ENCODE measurements at places on chromosomes 1 and 21.

DNA sequence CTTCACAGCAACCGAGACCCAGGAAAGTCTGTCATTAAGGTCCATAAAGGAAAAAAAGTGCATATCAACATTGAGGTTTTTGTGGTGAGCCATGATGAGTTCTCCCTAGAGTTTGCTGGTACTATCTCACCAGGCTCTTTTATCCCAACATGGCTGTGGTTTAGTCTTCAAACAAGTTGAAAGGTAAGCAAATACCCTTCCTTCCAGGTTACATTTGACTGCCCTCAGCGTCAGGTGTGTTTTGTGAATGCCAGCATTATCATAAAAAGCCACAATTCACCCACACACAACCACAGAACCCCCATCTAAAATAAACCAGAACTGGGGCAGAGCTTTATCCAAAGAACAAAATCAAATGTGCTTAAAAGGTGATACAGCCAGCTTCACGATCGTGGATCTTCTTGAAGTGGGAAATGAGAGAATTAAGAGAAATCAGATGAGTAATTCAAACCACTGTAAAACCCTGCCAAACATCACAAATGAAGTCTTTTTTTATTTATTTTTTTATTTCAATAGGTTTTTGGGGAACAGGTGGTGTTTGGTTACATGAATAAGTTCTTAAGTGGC lies 64.7 kb downstream of the SETD4 start:
- DNase-seq, result no peak

GRCh38 chr1:45929257-45929687 lies 125.9 kb downstream of the MAST2 start:
- DNase-seq, result no peak

DNA sequence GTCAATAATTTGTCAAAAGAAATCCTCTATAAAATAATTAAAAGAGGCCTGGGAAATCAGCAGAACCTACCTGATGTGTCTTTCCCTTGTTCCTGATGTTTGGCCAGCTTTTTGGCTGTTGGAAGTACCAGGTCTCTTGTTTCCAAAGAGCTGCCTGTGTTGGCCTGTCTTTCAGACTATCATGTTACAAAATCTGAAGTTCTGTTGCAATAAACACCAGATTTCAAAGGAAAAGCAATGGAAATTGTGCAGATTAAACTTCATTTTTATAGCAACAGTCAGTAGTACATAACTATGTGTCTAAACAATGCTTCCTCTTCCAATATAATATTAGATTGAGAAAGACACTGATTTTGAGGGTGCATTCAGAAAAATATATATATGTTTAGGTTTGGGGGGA lies 647.2 kb upstream of the CXADR start:
- no peak for DNase-seq

GRCh38 chr1:61519631-61520030 lies 205.3 kb downstream of the TM2D1 start:
- DNase-seq, result no peak

GRCh38 chr1:233613252-233614172 lies at the start of gene KCNK1:
KCNK1 (plus strand) TSS chr1:233614106; CDS start chr1:233614172, 66 bp downstream.
- no peak for DNase-seq

GRCh38 chr1:222665964-222666363 lies 46.3 kb downstream of the AIDA start:
- DNase-seq, result no peak

DNA sequence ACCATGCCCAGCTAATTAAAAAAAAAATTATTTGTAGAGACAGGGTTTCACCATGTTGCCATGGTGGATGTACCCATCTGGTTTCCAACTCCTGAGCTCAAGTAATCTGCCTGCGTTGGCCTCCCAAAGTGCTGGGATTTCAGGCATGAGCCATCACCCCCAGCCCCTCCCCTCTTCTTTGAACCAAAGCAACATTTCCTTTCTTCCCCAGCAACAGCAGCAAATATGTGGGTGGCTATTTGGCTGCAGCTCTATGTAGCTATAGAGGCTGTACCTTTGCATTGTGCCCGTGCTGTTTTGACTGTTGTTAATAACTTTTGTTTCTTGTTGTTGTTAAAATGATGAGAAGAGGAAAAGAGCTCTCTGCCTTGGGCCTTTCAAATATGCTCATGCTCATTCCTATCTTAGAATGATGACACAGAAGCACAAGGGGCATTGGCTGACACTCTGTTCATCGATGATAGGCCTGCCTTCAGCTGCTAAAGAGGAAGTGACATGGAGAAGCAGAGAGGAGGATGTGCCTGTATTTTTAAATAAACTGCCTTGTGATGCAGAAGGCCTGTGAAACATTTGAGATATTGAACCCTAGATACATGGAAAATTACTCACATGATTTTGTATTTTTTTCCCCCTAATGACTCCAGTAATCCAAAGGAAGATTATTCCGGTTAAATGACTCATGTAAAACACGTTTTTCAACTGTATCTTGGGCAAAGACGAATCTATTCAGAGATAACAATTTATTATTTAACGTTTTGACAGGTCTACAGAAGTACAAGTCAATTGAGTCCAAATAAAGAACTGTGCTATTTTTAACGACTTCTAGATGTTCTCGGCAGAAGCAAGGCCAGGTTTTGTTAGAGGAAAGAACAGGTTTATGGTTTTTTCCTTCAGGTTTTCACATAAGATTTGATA lies 20.5 kb upstream of the XPR1 start:
- no peak for DNase-seq

- DNase-seq, result no peak
Measured at GRCh38 chr1:161421456-161421855, 53.8 kb upstream of the CFAP126 start.

GRCh38 chr1:12245116-12245515 lies 15.3 kb downstream of the VPS13D start:
- no peak for DNase-seq

- DNase-seq, result no peak
Measured at GRCh38 chr1:91830242-91831131, 55.5 kb downstream of the TGFBR3 start.

- DNase-seq, result no peak
Measured at GRCh38 chr1:2374252-2375155, 16.9 kb downstream of the MORN1 start.

- DNase-seq, result no peak
Measured at GRCh38 chr1:180040034-180040433, 85.4 kb downstream of the CEP350 start.

DNA sequence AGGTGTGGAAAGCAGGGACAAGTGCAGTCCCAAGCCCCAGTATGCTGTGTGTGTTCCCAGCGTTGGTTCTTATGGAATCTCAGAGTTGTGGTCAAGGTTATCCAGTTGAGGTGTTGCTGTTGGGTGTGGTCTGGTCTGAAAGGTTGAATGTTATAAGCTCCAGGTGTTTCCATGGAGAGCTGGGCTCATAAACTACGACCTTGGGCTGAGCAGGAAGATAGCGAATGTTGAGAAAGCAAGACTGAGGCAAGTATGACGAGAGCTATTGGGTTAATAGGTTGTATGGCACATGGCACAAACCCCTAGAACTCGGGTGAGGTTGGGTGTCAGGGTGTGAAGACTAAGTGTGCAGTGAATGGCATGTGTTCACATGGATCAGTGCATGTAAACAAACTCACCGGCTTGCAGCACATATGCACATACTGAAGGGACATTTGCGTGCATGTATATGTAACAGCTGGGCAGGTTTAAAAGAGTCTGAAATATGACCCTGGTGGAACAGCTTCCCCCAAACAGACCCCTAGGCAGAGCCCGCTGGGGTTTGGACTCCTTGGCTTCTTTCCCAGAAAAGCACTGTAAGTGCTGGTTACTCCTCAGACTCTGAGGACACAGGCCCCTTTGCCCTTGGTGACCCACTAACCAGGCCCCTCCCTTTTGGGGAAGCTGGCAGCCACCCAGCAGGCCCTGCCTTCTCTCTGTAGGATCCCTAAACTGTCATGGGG lies 117.5 kb downstream of the NAV1 start:
- DNase-seq, result no peak

GRCh38 chr21:45209685-45210284 lies 77.9 kb downstream of the POFUT2 start:
- DNase-seq, result no peak

GRCh38 chr1:20770314-20771087 lies 16.6 kb downstream of the HP1BP3 start:
- DNase-seq, result no peak

- peak; percentile 59 for DNase-seq
Measured at GRCh38 chr1:110339407-110340206, 430 bp downstream of the RBM15 start.

- no peak for DNase-seq
Measured at GRCh38 chr1:228261706-228262105, 53.9 kb downstream of the OBSCN start.

DNA sequence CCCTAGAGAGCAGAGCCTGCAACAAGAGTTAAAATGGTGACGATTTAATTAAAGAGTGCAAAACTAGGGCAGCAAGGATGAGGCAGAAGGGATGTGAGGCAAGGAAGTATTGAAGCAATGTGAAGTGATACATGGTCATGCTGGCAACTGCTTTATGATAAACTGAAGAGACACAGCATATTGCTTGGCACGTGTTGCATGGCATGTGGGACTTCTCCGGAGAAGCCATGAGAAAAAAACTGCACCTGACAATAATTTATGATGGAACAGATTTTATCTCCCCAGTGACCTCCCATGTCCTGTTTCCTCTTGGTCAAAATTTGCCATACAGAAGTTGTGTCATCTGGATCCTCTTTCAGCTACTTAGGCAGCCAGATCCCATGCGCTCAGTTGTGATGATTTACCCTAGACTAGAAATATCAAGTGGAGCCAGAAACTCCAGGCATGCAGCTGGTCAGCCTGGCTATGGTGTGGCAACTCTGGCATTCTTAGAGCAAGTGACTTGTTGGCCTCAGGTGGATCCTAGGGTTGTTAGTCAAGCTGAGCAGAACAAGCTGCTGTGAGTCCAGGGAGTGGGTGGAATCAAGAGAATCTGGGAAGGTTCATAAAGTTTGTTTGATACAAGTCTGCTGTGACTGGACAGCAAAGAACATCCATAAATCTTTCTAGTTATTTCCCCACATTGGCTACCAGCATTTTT lies 611.4 kb upstream of the USP24 start:
- DNase-seq, result no peak

DNA sequence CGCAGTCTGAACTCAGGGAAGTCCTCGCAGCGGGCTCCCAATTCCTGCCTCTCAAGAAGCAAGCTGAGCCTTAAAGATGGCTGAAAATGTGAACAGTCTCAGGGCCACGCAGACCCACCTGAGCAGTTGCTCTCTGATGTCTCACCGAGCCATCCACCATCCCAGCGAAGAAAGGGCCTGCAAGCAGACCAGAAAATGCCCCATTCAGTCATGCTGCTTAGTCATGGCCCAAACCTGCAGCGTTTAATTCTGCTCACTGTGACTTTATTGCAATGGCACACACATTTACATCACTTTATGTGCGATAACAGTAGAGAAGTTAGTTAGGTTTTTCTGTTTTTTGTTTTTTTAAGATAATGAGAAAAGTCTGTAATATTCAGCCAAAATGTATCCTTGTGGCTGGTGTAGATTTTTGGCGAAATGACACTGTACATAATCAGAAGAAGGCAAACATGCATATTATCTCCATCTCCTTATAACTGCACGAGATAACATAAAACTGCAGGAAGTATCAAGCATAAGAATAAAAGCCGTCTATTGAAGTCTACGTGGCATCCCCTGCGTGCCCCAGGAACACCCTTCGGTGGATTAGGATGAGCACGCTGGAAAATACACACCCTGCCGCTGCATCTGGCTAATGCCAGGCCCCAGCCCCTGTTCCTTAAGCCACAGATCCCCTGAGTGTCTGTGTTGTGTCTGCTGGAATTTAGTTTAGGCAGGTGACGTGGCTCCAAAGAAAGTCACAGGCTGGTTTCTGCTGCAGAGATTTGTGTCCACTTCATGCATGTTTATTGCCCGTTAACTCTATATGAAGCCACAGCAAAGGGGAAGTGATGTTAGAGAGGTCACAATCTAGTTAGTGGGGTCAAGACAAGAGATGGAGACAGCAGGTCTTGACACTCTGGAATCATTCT lies 119.8 kb upstream of the IRF2BP2 start:
- DNase-seq, result no peak

GRCh38 chr1:204213668-204214662 lies at the start of gene GOLT1A:
GOLT1A (minus strand) TSS chr1:204213988; CDS start chr1:204213906, 82 bp downstream.
- DNase-seq, result peak; percentile 28

DNA sequence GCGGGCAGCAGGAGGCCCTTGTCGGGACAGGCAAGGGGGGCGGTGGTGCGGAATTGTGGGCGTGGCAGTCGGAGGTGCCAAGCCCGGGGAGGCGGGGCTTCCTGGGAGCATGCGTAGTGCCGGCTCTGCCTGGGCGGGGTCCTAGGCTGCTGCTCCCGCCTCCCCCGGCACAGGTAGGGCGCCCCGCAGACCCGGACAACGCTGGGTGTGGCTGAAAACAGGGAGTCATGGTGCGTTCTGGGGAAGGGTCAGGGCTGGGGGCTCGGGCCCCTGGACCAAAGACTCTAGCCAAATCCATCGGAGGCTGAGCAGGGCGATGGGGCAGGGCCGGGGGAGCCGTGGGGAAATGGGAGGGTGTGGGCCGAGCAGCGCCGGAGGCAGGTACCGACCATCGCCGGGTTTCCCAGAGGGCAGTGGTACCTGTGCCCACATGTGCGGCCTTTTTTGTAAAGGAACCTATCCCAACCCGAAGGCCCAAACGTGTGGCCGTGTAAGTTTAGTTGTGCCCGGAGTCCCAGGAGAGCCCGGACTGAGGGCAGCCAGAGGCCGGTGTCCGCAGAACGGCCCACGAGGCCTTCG lies 231.9 kb downstream of the SDCCAG8 start:
- DNase-seq, result no peak

GRCh38 chr1:29475326-29475725 lies 239.0 kb downstream of the PTPRU start:
- no peak for DNase-seq

GRCh38 chr1:191240925-191241324 lies 763.3 kb upstream of the BRINP3 start:
- no peak for DNase-seq

- no peak for DNase-seq
Measured at GRCh38 chr21:43982489-43983078, 29.5 kb upstream of the TRAPPC10 start.

- DNase-seq, result no peak
Measured at GRCh38 chr1:219806642-219807041, 121.7 kb downstream of the SLC30A10 start.

- DNase-seq, result no peak
Measured at GRCh38 chr1:34850382-34850781, 9.2 kb downstream of the SMIM12 start.

- DNase-seq, result no peak
Measured at GRCh38 chr21:37766129-37766528, 150.1 kb downstream of the KCNJ6 start.

DNA sequence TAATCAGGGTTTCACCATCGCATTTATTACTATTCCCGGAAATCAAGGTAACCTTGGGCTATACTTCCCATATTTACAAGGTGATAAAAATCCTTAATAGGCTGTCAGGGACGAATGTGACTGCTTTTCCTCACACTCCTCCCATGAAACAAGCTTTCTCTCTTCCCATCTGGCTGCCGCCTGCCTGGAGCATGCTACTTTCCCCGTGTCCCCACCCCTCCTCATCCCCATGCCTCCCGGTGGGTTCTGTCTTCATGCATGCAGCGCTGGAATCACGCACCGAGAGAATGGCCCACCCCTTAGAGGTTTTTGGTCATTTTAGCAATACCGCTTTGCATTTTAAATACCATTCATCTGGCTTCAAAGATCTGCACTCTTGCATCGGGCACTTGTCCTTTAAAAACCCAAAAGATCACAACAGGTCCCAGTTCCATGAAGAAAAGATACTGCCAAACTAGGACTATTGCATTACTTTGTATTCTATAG lies 339.1 kb downstream of the NTNG1 start:
- DNase-seq, result no peak

Measured in gastrocnemius medialis (tissue), 4 donors.